ENCODE measurements at places on chromosomes 2 and 18.

GRCh38 chr18:62486290-62486964, 36.4 kb upstream of the ZCCHC2 start:
- DNase-seq, result no peak

DNA sequence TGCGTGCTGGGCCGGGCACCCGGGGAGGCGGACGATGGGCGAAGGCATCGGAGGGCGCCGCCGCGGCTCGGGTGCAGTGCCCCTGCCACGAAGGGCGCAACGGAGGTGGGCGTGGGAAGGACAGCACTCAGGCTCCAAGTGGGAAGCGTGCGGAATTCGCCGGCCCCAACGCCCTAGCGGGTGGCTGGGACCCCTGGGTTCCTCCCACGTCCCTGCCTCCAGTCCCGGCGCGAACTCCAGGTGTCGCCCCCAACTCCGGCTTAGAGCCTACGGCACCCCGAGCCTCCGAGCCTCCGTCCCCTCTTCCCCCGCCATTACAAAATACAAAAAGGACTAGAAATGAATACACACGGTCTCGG, 1.3 kb downstream of the CYP27C1 start:
- DNase-seq, result no peak

DNA sequence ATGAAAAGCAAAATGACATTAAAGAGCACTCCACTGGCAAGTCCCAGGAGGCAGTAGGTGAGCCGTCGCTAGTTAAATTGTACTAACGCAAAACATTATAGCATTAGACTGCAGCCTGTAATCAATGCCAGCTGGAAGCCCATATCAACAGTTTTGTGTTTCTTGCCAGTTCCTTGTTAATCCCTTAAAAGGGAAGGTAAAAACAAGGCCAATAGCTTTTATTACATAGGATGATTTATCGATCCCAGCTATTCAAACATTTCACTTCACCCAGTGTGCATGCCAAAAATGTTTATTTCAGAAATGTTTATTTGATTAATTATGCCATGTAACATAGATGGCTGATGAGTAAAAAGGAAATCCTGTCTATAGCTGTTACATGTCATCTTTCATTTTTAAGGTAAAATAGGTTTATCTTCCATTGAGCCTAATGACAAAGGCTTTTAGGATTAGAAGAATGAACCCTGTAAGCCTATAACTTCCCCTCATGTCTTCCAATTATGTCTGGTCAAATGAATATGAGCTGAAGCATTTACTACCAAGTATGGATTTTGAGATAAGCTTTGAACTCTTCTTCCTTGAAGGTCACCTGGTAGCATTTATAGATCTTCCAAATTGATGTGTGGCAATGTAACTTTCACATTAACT, 591.2 kb downstream of the RNF144A start:
- DNase-seq, result no peak

- no peak for DNase-seq
Observed at GRCh38 chr2:10188211-10188610, 65.7 kb downstream of the RRM2 start.

DNA sequence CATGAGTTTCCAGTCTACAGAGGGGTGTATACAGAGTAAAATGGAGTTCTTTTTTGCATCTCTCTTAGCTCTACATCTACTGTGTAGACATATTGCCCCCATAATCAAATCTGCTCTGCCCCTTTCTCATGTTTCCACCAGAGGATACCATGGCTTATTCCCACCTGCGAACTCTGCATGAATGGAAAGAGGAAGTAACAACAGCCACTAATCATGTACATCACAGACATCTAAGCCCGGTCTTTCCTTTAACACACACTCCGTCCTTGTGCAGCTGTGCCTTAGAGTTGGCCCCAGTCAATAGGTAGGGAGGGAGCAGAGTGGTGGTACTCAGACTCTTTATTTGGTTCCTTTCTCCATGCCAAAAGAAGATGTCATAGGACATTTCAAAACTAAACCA, 147.3 kb upstream of the NRP2 start:
- no peak for DNase-seq

- no peak for DNase-seq
Observed at GRCh38 chr2:59233448-59233847, 992.3 kb upstream of the FANCL start.

DNA sequence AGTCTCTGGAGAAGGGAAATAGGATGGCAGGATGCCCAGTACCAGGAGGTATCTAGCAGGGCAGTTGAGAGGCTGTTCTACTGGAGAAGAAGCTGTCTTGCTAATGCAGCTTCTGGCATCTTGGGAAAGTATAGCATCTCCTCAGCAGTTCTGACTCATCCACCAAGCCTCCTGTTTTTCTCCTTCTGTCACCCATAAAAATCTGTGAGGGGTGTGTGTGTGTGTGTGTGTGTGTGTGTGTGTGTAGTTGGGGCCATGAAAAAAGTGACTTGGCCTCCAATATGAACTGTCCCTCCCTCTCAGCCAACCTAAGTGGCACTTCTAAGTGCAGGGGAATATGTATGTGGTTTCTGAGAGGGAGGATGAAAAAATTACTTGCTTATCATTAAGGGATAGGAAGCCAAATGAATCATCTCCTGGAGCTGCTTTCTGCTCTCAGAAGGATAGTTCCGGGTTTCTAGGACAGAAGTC, 83.9 kb downstream of the CBLN2 start:
- no peak for DNase-seq

DNA sequence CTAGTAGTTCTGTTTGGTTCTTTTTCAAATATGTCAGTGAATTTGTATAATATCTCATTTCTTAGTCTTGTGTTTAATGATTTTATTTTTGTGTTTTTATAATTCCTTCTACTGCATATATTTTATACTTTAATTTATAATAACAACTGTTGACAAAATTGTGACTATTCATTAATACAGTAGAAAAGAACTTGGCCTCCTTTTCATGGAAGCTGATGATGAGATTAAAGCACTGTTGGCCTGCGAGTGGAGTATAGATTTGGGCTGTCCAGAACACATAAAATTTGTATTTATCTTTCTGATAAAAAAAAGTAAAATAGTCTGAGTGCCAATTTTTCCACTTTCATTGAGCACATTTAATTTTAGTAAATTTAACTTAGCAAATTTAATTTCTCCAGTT, 12.1 kb downstream of the CFLAR start:
- DNase-seq, result no peak

DNA sequence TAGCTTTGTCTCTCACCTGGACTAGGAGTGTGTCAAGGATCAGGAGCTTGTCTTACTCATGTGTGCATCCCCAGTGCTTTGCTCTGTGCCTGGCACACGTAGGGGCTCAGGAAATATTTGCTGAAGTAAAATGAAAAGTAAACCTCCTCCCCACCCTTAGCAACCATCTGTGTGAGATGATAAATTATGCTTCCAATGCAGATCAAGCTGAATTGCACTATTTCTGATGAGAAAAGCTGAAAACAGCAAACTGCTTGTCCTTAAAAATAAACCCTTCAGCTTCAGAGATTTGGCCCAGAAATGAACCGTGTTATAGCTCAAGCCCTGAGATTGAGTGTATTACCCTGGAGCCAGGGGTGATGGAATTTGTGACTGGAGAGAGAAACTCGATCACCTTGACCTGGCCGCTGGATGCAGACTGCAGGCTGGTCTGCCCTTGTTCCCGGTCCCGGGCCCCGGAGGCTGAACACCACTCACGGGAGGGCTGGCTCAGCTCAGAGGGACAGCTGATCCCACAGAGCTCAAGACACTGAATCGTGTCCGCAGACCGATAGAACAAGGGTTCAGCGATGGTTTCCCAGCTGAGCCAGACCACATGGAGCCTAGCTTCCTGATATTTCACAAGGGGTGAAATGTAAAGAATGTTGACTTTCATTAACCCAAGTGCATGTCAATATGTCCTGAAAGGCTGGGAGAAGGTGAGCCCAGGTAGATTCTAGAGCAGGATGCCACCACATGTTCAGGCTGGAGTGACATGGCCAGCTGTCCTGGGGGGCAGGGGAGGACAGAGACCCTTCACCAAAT, 50.5 kb downstream of the DDX1 start:
- no peak for DNase-seq

- no peak for DNase-seq
Observed at GRCh38 chr2:48449073-48449840, 80.7 kb upstream of the STON1 start.

DNA sequence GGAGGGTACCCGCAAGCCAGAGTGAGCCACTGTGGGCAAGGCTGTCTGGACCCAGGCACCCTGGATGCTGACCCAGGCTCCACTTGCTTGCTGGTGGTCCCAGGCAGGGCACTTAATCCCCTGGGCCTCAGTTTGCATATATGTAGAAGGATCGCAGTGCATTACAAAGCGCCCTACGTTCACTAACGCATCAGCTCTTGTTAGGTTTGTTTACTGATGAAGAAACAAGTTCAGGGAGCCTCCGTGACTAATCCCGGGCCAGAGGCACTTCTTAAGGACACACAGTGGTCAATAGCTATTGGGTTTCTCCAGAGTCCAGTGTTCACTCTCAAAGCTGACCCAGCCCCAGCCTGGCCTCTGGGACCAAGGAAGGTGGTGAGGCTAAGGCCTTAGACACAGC, 70.2 kb downstream of the LBH start:
- no peak for DNase-seq

DNA sequence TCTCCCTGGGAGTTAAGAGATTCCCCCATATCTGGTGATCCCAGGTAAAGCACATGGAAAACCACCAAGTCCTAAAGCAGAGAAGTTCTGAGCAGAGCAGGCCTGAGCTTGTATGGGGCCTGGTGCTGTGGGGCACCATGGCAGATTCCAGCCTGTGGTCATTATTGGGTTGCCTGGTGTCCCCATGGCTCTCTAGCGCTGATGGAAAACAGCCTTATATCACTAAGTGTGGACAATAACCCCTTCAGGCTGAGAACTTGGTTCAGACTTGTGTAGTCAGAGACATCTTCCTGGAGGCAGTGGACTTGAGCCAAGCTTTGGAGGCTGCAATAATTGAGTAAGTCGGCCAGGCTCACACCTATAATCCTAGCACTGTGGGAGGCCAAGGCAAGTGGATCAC, 96.8 kb downstream of the MCFD2 start:
- no peak for DNase-seq

DNA sequence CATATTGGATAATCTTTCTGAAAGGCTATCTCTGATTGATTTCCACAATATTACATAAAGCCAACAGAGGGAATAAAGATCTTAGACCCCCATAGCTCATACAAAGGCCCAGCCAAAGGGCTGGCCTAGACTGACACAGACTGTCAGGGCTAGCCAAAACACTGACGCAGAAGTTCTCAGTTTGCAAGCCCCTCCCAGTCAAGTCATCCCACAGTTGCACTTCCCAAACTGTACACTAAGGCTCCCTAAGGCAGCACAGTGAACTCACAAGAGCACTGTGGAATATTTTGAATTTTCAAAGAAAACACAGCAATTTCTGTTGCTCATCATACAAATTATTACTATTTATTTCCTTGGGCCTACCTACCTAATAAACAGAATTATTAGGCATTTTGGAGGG, 244.9 kb downstream of the SP3 start:
- DNase-seq, result no peak

- no peak for DNase-seq
Observed at GRCh38 chr2:10306901-10307463, 4.3 kb downstream of the HPCAL1 start.

- no peak for DNase-seq
Observed at GRCh38 chr2:96546797-96547196, 10.2 kb downstream of the ARID5A start.

DNA sequence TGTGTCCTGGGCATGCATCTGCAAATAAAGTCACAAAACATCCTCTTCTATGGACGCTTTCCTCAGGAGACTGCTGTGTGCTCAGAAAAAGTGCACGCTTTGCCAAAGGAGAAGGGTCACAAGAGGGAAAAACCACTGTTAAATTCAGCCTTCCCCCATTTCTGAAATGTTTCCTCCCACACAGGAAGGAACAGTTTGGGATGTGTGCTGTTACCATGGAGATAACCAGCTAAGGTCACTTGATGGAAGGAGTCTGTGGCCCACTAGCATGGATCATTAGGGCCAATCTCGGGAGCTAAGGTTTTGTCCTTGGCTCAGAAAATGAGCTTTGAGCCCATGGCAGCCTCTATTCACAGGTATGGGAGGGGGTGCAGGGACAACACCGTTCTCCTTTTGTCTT, 5.6 kb downstream of the KCNE4 start:
- DNase-seq, result no peak

GRCh38 chr2:162538967-162539366, 195.0 kb downstream of the GCA start:
- DNase-seq, result no peak

GRCh38 chr2:109222825-109223471, 93.9 kb downstream of the SH3RF3 start:
- DNase-seq, result no peak

GRCh38 chr2:191947235-191947634, 100.3 kb upstream of the CAVIN2 start:
- DNase-seq, result no peak

DNA sequence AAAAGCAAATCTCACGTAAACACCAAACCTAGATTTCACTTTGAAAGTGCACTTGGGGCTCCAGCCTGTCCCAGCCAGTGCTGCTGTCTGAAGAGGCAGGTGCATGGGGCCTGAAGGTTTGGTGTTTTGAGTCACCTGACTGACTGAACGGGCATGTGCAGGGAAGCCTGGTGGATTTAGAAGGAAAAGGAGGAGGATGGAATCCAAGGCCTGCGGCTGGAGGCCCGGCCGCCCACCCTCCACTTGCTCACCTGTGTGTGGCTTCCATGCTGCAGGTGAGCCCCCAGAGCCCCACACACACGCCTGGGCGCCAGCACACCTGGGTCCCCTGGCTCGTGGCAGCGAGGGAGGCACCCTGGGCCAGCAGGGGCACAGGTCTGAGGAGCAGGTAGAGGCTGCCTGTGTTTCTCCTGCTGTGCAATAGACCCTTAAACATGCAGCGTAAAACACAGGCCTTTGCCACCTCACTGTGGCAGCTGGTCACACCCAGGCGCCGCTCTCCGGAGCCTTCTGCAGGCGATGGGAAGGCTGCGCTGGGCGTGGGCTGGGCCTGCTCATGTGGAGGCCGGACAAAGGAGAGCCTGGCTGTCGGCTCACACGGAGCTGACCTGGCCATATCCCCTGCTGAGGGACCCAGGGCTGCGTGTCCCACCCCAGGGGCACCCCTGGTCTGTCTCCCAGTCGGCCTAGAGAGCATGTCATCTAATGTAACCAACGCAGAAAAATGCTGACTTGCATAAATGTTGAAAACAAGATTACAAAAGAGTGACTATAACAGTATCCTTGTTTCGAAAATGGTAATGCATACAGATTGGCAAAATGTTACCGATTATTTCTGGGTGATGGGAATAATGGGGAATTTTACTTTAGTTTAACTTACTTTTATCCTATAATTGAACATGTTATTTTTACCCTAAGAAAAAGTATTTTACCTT, 71.3 kb downstream of the TMEM18 start:
- DNase-seq, result no peak

Measured in CD4-positive, alpha-beta T cell treated with Interleukin-2 at 100 ng/mL for 4 hours (primary cell).